Bronchial epithelial cell (primary cell): ENCODE measurements at places on chromosomes 1 and 21. TPM values are rescaled to one million over a fixed set of nuclear protein-coding genes. Genes with fewer than 3 reads are reported as not detected.

GRCh38 chr1:201479201-201479730, 10.3 kb upstream of the PHLDA3 start:
- DNase-seq = no peak

DNA sequence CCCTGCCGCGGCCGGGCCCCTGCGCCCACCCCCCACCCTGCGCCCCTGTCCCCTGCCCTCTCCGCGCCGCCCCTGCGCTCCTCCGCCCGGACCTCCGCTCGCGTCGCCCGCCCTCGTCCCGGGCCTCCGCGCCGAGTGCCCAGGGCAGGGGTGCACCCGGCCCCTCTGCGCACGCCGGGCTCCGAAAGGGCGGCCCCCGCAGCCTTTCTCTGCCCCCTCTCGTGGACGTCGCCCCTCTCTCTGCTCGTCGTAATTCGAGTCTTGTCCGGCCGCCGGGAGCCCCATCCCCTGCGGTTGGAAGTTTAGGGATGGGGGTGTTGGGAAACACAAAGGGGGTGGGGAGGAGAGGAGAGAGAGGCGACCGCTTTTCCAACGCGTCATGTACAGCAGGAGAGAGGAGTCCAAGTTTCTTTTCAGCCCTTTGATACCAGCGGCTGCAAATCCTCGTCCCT, 407 bp downstream of the GALNT2 start:
- no peak for DNase-seq

Gene C1orf122
- 18.8 and 26.1 TPM in 2 replicates for total RNA-seq

Gene TMPRSS2
- total RNA-seq = 3.7 and 12.0 TPM in 2 replicates
